Left renal pelvis (tissue), 4 donors: ENCODE measurements at places on chromosomes 11 and 22. TPM values are rescaled to one million over a fixed set of nuclear protein-coding genes. Genes with fewer than 3 reads are reported as not detected.

DNA sequence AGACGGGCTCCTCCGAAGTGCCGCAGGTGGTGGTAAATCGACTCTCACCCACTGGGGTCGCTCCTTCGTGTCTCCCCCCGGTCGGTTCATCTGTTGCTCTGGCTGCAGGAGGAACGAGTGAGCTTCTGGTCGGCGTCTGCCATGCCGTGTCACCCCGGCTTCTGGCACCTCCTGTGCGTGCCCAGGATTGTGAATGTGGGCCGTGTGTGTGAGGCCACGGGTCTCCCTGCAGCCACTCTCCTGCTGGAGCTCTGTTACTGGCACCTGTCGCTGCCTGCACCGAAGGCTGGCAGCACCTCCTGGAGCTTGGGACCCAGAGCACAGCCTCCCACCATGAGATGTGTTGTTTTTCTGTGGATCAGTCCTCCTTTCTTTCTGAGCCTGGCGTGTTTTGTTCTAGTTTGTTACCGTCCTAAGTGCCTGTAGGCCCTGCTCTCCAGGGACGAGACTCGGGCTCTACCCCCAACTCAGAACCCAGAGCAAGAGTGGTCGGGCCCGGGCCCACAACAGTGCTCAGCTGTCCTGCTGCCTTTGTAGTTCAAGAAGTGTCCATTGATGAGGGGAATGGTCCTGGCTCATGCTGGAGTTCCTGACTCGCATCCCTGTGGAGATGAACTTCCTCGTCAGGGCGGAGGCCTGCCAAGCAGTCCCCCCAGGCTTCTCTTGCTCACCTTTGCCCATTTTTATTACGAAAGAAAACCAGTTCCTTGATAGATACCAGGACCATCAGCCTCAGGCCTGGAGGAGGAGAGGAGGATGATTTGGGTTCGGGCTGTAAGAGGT is 66.6 kb downstream of the MED15 start:
- no peak for DNase-seq

DNA sequence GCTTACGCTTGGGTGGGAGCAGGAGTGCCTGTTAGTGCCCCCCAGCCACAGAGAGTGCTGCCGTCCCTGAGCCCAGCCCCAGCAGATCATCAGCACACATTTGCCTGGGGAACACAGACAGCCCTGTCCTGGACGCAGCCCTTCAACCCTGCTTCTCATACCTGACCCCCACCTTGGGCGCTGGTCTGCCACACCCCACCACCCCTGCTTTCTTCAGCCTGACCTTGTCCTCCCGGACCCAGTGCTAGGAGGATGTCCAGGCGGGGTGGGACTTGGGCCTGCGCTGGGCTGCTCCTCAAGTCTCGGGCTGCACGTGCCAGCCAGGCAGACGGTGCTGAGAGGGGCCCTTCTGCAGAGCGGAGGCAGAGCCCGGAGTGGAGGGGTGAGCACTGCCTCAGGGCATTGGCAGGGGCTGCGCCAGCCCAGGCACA is 119.2 kb downstream of the KCNQ1OT1 start:
- no peak for DNase-seq

The TBX10 gene
- polyA plus RNA-seq = not detected

DNA sequence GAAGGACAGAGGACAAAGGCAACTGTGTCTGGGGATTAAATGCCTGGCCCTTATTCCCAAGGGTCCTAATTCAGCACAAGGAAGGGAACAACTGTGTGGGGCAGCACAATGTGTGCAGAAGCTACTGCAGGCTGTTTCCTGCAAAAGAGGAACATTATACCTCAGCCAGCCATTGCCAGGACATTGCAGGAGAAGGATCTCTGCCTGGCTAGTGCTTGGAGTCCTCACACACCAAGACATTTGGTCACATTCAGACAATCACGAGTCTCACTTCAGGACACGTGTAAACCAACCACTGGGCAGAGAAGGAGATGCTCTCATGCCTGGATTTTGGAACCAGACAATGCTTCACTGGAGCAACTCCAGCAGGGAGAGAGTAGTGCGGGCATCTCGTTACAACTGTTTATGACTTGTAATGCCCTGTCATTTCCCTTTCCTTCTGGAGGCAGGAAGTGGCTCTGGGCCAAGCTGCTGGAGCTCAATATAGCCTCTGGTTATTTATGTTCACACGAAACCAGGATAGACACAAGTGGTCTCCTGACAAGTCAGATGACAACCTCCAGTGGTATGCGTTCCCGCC is 23.9 kb upstream of the ZC3H12C start:
- DNase-seq = no peak

- DNase-seq = no peak
These were observed 26.1 kb downstream of the DRG1 start for GRCh38 chr22:31425331-31426050.

DNA sequence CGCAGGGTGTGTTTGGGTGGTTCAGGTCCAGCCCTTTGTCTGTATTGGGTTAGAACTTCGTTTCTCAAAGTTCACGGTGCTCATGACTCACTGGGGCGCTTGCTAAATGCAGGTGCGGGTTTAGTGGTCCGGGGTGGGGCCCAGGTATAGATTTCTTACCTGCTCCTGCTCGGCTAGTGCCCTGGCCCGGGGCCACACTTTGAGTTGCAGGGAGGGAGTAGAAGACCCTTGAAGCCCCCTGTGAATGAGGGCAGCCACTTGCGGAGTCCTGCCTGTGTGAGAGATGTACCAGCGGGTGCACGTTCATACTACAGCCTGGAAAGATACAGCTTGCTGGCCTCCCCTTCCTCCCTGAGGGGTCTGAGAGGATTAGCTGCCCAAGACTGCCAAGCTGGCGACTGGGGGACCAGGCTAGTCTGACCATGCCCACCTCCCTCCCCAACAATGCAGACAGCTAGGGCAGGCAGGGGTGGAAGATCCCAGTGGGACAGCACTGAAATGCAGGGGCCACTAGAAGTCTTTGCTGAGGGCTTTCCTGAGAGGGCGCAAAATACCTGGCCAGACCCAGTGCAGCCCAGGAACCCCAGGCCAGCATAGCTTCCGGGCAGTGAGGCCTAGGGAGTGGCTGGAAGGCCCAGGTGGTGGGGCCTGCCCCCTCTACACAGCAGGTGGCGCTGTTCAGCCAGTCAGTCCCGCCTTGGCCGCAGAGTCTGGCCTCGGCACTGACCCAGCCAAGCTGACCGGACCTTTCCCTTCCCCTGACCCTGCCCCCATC is 5.1 kb upstream of the MYRF start:
- no peak for DNase-seq

- DNase-seq = no peak
These were observed 39.4 kb downstream of the C22orf31 start for GRCh38 chr22:29022101-29022817.

- DNase-seq = no peak
These were observed 59.3 kb downstream of the SLC1A2 start for GRCh38 chr11:35360055-35360530.

GRCh38 chr22:38946771-38947170 is 10.6 kb upstream of the APOBEC3A start:
- no peak for DNase-seq

DNA sequence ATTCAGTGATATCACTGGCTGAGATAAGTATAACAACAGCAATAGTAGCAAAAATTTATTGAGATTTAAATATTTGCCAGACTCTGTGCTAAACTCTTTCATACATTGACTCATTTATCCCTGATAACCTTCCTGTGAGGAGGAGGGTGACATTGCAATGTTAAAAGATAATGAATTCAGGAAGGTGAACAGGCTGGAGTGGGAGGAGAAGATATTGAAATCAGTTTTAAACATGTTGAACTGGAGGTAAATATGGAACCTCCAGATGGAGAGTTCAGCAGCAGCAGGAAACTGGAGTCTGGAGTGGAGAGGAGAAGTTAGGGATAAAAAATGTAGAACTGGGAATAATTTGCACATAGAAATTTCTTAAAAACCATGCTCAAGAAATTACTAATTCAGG is 142.0 kb upstream of the FAT3 start:
- no peak for DNase-seq

- no peak for DNase-seq
These were observed 103.0 kb downstream of the DBX1 start for GRCh38 chr11:20056950-20057943.
